GM04504 (cell line): ENCODE measurements at places on chromosomes 5 and 9.

DNA sequence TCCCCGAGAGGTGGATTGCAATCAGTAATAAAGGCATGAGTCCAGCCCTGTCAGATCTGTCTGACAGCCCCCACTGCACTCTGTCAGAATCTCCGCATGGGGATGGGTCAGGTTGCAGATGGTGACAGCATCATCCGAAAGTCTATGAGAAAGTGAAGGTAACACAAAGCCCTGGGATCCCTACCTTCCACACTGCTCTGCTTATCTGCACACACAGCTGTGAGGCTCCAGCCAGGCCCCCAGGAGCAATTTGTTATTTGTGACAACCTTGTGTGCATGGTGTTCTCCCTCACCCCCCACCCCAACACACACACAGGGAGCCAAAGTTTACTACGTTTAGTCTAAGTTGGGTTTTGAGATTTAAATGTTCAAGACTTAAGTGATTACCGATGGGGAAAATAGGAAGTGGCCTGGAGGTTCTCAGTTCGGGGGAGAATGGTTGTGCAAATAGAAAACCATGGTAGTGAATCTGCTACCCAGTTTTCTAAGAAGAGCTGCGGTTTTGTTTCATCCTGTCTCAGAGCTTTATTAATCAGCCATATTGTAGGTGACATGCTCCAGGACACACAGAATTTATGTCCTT is 92.7 kb downstream of the SV2C start:
- DNase-seq = no peak

GRCh38 chr5:21806943-21807342 is 1046.2 kb downstream of the CDH12 start:
- no peak for DNase-seq

DNA sequence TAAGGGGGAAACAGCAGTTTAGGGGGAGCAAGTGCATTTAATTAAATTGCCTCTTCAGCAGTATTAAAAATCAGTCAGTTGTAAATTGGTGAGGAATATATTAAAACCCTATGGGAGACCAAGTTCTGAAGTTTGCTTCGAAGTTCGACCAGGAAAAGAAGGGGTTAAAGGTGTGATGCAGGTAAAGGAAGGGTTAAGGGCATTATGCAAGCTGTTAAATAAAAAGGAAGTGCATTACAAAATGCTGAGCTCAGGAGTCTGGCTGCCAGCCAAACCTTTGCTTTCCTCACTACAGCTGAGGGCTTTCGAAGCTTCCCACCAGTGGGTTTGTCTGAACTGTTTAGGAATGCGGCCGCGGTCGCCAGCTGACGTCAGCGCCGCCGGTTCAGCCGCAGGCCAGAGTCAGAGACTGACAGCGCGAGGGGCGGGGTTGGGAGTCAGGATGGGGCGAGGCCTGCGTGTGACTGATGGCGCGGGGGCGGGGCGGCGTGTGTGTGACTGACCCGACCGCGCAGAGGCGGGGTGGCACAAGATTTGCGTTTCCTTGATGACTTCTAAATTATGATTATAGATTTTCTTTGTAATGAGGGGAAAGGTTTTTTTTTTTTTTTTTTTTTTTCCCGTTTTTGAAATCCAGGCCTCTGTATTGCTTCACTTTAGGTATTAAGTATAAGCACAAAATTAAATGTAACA is 76.6 kb downstream of the ZSWIM6 start:
- peak; percentile 98 for DNase-seq

GRCh38 chr9:137396227-137396626 is 26.7 kb downstream of the EXD3 start:
- no peak for DNase-seq

DNA sequence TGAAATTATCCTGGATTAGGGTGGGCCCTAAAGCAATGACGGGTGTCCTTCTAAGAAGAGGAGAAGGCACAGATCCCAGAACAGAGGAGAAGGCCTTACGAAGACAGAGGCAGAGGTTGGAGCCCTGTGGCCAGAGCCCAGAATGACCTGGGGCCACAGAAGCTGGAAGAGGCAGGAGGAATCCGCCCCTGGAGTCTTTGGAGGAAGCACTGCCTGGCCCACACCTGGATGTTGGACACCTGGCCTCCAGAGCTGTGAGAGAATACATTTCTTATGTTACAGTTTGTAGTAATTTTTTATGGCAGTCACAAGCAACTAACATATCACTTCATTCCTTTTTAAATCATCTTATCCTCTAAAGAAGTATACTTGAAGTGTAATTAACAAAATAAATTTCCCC is 8.5 kb downstream of the MRPL36 start:
- DNase-seq = no peak

DNA sequence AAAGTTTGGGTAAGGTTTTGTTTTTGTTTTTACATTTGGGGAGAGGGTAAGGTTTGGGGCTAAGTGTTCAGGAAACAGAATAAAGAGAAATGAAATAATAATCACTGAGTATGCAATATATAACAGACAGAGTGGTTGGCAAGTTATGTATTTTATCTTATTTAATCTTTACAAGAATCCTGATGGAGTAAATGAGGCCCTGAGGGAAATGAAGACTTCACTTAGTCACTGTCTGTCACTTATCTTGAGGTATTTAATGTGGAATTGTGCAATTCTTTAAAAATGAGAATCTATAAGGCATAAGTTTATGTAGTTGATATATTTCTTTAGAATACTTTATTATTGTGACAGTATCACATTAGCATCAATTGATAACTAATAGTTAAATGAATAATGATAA is 48.1 kb downstream of the TEK start:
- no peak for DNase-seq

DNA sequence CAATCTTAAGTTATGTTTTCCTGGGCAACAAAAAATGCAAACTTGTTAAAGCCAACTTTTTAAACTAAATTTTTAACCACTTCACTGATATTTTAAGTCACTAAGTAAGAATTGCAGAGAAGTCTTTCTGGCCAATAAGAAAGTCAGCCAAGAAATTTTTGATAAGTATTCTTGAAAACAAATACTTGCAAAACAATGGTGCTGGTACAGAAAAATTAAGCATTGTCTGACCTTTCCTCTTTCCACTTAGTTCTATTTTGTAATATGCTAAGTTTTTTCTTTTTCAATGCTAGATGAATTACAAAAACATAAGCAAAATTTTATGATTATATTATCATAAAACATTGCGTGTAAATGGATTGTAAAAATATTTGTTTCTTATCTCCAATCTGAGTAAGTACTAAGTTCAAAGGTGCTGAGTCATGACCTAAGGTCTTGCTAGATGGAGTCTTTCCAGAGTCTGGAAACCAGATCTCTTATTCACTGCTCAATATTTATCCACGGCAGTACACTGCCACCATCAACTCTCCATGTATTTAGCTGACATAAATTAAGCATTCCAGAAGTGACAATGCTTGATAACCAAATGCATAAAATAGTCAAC is 139.7 kb downstream of the MEF2C start:
- no peak for DNase-seq

DNA sequence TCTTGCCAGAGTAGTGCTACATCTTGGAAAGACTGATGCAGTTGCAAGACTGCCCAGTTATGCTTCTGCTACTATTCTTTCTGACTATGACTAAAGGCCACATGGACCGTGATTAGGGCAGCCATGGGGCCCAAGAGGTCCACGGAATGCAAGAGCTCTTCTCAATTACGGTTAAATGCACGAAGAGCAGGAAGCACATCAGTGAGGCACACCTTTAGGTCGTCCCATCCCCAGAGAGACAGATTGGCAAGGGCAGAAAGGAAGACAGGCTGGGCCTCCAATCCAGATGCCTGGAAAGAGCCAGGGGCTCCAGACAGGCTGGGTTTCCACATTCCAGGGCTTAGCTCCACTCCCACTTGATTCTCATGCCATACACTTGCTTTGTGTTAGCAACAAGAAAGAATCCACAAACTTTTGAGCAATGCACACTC is 132.3 kb upstream of the SLIT3 start:
- DNase-seq = no peak

- peak; percentile 89 for DNase-seq
Observed at GRCh38 chr5:72179028-72179815, 71.9 kb downstream of the MAP1B start.

GRCh38 chr5:83095163-83095956 is 18.0 kb downstream of the XRCC4 start:
- no peak for DNase-seq

GRCh38 chr9:2857564-2858198 is 13.8 kb upstream of the PUM3 start:
- peak; percentile 51 for DNase-seq

DNA sequence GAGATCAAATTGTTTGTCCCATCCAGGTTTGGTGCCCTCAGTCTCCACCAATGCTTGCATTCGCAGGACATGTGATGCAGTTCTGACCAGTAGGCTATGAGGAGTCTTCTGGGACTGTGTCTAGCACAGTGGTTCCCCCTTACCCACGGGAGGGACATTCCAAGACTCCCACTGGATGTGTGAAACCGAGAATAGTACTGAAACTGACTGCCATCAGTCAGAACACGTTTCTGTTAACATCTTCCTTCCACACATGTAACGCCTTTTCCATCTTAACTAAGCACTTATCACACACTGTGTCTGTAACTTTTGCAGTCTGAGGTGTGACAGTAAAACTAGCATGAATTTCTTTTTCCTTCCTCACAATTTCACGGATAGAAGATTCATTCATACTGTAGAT is 74.7 kb downstream of the PTTG1 start:
- no peak for DNase-seq

DNA sequence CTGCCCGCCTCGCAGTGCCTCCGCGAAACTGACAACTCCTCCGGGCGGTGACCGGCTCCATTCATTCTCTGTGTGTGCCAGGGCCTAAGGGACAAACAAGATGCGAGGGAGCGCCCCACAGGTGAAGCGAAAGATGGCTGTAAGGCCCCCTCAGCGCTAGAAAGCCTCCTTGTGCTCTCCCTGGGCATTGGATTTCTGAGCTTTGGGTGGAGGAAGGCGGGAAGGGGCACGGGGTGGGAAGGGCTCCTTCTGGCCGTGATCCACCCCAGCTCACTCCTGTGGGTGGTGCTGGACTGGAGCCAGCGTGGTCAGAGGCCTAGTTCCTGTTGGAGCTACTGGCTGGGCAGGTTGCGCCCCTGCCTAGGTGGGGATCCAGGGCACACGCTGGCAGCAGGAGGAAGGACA is 943 bp downstream of the GALNT12 start:
- no peak for DNase-seq

DNA sequence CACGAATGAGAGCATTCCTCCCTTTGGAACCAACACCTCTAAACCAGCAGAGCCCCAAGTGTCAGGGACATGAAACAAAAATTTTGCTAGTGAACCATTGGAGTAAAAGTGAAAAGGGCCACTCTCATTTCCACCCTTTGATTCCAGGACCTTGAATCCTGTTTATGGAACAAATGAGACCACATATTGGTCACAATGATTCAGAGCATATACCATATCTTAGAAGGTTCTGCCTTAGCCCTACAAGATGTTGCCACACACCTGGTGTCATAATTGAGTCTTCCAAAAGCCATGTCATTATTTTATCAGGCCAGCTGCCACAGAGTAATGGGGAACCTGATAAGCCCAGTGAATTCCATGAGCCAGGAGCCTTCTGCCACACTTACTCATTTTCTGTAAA is 66.3 kb upstream of the ZBTB43 start:
- no peak for DNase-seq

GRCh38 chr5:6805841-6806240 is 92.6 kb downstream of the TENT4A start:
- no peak for DNase-seq

DNA sequence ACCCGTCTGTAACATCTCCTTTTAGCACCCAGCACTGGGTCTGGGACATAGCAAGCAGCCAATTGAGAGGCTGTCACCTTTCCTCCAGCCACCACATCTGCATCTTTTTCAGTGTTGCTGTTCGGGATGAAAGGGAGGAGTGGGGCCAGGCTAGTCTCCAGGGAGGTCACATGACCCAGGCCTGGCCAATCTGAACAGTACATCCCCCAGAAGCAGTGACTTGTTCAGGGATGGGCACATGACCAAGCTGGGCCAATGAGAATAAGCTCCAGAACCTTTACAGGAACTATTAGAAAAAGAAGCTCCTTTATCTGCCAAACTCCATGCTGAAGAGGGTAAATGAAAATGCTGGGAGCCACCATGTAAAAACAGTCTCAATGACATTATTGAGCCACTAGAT is 359.0 kb downstream of the SLIT3 start:
- DNase-seq = no peak

GRCh38 chr5:166962461-166962860 is 1329.0 kb upstream of the WWC1 start:
- DNase-seq = no peak

- no peak for DNase-seq
Observed at GRCh38 chr5:113614191-113614590, 100.7 kb downstream of the YTHDC2 start.

- no peak for DNase-seq
Observed at GRCh38 chr5:96794757-96795156, 13.0 kb downstream of the ERAP1 start.

DNA sequence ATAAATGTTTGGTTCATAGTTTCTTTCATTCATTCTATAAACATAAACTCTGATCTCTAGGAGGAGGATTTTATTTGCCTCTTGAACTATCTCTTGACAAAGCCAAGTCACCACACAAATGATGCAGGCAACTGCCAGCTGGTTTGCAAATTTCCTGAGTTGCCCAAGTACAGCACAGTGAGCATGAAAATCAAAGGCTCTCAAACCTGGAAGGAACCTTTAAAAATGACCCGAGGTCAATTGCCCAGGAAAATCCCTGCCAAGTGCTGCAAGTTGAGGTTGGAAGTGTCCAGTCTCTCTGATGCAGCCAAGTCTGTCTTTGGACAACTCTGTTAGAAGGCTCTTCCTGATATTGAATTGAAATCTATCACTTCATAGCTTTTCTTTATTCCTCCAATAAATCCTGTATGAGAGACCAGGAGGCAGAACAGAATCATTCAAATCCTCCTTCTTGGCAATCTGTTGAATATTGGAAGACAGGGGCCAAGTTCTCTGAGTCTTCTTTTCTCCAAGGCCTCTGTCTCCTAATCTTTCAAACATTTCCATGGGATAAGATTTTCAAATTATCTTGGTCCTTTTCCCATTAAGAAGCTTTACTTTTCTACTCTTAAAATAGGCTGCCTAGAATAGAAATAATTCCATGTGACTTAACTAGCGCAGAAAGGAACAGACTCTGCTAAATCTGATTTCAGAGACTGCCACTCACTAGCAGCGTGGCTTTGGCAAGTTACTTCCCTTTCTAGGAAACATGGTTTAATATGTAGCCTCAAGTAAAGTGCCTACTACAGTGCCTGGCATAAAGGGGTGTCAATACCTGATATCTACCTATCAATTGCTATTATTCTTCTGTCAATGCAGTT is 159.2 kb downstream of the SNX18 start:
- DNase-seq = no peak

- peak; percentile 28 for DNase-seq
Observed at GRCh38 chr5:94266170-94266569, 352.2 kb downstream of the KIAA0825 start.

GRCh38 chr5:28473531-28474107 is 1435.2 kb upstream of the CDH9 start:
- no peak for DNase-seq

DNA sequence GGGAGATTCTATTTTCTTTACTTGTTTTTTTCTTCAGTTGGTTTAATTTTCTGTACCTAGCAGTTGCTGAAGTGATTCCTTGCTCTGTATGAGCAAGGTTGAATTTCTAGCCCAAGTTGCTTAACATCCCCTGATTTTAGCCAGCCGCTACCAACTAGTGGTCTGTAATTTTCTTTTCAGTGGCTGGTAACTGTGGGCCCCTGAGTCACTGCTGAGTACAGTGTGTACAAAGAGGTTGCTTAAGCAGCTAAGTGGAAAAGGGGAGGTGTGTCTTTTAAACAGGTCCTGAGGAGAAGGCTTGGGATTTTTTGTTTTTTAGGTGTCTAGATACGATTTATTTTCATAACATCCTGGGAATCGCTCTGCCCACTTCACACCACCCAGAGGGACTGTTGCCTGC is 254.7 kb downstream of the NR3C1 start:
- DNase-seq = no peak

GRCh38 chr9:450057-450456 is 235.4 kb downstream of the DOCK8 start:
- no peak for DNase-seq
